ENCODE measurements at places on chromosomes 5 and 9.
A peak's percentile ranks its signal among the peaks of the same experiment; 100 is the strongest.

GRCh38 chr9:111298111-111298510 lies 31.9 kb downstream of the OR2K2 start:
- DNase-seq: no peak

DNA sequence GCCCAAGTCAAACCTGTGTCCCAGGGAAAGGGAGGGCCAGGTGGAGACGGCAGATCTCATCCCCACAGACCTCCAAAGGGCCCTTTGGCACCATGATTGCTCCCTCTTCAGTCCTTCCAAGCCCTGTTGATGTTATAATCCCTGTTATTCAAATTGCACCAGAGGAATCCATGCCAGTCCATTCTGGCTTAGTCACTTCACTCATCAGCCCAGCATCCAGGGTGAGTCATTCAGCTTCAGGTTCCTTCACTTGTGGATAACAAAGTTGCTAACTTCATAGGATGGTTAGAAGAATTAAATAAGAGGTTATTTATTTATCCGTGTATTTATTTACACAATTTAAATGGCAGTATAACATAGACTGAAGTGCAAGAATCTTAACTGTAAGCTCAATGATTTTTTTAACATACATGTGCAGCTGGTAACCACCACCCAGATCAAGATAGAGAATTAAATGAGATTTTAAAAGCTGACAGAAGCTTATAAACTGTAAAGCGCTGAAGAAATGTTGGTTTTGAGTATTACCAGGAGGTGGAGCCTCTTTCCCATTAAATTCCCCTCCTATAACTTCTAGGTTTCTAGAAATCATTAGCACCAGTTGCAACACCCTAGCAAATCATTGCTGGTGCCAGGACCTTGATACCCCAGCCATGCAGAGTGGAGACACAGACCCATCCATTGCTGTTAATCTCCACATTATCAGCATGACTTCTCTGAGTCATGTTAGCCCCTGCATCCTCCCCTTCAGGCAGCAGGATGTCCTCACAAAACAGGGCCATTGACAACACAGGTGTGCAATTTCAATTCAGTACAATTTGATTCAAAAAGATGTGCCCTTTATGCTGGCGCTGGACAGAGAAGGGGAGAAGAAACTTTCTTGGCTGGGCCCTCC lies 77.4 kb downstream of the SEC61B start:
- no peak for DNase-seq

GRCh38 chr5:9128136-9128535 lies 417.7 kb downstream of the SEMA5A start:
- no peak for DNase-seq

- DNase-seq: no peak
These were observed 418.5 kb upstream of the RGMB start for GRCh38 chr5:98354922-98355321.

DNA sequence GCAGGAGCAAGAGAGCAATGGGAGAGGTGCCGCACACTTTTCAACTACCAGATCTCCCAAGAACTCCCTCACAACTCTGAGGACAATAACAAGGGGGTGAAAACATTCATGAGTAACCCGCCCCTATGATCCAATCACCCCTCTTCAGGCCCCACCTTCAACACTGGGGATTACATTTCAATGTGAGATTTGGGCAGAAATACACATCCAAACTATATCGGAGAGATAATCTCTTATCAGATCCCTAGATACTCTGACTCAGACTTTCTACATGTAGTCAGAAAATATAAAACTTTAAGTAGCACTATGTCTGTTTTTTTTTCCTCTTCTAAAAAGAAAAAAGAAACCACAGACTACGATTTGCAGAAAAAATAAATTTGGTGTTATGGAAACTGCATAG lies 1595.9 kb upstream of the NUDT12 start:
- no peak for DNase-seq

- DNase-seq: no peak
These were observed 109.6 kb downstream of the ATP10B start for GRCh38 chr5:160742446-160742845.

DNA sequence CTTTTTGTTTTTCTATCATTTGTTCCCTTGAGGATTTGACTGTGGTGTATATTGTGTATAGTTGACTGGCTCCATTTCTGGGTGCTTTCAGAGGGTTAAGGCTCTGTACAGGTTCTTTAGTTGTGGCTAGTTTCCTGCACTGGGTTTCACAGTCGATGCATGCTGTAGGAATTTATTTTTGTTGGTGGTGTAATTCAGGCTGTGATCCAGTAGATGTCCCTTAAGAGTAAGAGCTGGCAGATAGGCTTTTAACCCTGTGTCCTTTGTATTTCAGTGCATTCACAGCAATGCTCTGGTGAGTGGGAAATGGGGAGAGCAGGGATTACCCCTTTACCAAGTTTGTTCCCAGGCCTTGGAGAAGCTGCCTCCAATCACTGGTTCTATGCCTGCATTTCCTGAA lies 112.9 kb downstream of the SPATA31D1 start:
- no peak for DNase-seq

- no peak for DNase-seq
These were observed 239.0 kb downstream of the FSTL4 start for GRCh38 chr5:133373121-133373870.

DNA sequence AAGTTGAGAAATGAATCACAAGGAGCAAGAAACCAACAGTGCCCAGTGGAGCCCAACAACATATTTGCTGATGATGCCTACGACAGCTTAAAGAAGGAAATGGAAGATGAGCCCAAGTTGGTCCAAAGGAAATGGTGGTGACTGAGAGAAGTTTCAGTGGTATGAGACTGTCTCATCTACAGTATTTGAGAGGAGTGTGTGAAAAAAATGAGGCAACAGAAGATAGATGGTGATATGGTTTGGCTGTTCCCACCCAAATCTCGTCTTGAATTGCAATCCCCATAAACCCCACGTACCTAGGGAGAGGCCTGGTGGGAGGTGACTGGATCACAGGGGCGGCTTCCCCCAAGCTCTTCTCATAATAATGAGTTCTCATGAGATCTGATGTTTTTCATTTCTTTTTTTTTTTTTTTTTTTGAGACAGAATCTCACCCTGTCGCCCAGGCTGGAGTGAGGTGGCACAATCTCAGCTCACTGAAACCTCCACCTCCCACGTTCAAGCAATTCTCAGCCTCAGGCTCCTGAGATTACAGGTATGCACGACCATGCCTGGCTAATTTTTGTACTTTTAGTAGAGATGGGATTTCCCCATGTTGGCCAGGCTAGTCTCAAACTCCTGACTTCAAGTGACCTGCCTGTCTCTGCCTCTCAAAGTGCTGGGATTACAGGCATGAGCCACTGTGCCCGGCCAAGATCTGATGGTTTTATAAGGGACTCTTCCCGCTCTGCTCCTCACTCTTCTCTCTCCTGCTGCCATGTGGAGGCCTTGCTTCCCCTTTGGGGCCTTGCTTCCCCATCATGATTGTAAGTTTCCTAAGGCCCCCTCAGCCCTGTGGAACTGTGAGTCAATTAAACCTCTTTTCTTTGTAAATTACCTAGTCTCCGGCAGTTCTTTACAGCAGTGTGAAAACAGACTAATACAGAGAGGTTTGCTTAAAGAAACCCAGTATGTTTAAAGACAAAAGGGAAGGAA lies 30.2 kb downstream of the EFCAB9 start:
- peak; percentile 61 for DNase-seq

GRCh38 chr5:78235289-78235688 lies 59.2 kb downstream of the AP3B1 start:
- DNase-seq: no peak

GRCh38 chr5:56950626-56951125 lies 1.2 kb downstream of the MIER3 start:
- DNase-seq: peak; percentile 31

DNA sequence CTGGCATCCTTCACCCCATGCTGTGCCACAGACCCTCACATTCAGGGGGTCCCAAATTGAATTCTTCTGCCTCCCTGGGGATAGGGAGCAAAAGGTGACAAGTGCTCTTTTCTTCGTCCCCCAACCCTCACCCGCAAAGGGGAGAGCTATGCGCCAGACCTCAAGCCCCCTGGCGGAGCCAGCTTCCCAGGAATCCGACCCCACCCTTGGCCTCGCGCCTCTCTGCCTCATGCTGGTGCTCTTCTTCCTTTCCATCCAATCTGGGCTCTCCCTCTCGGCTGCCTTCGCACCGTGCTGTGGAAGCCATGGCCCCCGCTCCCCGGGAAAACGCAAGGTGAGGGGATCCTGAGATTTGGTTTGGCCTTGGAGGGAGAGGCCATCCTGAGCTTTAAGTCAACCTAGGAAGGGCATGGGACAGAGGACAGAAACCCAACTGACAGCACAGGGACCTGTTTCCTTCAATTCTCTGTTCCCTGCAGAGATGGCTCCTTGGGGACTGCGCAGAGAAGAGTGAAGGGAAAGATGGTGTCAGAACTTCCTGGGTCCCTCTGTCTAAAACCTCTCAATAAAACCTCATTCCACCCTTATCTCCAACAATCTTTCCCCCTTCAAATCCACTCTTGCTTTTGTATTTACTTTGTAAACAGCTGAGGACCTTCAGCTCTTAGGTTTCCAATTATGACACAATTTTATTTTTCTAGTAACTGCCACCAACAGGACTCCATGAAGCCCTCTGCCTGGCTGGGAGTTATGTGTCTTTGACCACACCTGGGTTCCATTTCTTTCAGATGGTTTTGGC lies 36.3 kb upstream of the CRB2 start:
- no peak for DNase-seq

GRCh38 chr5:153775923-153776322 lies 262.8 kb downstream of the FAM114A2 start:
- DNase-seq: no peak

GRCh38 chr9:23821375-23822181 lies 4.5 kb downstream of the ELAVL2 start:
- DNase-seq: no peak

DNA sequence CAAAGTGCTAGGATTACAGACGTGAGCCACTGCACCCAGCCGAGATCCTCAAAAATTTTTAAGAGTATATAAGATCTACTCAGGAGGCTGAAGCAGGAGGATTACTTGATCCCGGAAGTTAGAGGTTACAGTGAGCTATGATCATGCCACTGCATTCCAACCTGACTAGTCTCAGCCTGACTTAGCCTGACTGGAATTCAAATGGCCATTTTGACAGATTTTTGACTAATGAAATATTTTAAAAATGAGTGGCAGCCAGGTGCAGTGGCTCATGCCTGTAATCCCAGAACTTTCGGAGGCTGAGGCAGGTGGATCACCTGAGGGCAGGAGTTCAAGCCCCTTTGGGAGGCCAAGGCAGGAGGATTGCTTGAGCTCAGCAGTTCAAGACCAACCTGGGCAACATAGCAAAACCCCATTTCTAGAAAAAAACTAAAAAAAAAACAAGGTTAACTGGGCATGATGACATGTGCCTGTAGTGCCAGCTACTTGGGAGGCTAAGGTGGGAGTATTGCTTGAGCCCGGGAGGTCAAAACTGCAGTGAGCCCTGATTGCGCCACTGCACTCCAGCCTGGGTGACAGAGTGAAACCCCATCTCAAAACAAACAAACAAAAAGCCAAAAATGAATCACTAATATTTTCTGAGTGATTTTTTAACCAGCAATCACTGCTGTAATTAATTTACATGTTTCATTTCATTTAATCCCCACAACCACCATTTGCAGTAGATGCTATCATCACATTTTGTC lies 16.6 kb downstream of the ATOX1 start:
- DNase-seq: no peak
